Frontal cortex (tissue), 4 donors: ENCODE measurements at places on chromosomes 7 and 10.

- DNase-seq, result no peak
Measured at GRCh38 chr10:5719546-5719945, 34.9 kb downstream of the TASOR2 start.

DNA sequence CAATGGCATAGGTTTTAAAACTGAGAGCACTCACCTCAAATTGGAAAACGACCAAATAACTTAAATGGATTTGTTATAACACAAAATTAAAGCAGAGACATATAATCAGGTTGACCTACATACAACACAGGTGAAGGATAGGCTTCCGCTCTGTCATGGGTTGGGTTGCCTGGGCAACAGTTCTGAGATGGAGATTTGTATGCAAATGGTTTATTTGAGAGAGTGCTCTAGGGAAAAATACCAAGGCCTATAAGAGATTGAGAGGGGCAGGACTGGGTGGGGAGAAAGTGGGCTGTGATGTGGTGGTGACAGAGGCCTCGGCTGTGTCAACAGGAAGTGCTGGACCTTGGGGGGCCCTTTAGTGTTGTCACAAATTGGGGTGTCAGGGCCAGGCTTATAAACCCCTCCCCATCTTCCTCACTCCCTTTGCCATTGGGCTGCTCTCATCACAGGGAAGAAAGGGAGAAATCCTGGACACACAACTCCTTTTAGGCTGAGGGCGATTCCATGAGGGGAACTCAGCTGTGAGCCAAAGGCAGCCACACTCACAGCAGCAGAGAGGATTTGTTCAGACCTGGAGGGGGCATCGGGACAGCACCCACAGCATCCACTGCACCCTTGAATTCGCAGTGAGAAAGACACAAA, 105.4 kb upstream of the LYZL1 start:
- no peak for DNase-seq

- DNase-seq, result no peak
Measured at GRCh38 chr7:74097937-74098614, 14.5 kb downstream of the LIMK1 start.

GRCh38 chr7:137547485-137547884, 204.0 kb upstream of the PTN start:
- no peak for DNase-seq

GRCh38 chr10:46046261-46046660, at the start of gene MSMB:
TSS of gene MSMB (minus strand) at chr10:46046269. CDS start at chr10:46046237, 32 bp downstream.
- no peak for DNase-seq

- no peak for DNase-seq
Measured at GRCh38 chr7:87480386-87480785, 4.9 kb upstream of the ABCB4 start.

DNA sequence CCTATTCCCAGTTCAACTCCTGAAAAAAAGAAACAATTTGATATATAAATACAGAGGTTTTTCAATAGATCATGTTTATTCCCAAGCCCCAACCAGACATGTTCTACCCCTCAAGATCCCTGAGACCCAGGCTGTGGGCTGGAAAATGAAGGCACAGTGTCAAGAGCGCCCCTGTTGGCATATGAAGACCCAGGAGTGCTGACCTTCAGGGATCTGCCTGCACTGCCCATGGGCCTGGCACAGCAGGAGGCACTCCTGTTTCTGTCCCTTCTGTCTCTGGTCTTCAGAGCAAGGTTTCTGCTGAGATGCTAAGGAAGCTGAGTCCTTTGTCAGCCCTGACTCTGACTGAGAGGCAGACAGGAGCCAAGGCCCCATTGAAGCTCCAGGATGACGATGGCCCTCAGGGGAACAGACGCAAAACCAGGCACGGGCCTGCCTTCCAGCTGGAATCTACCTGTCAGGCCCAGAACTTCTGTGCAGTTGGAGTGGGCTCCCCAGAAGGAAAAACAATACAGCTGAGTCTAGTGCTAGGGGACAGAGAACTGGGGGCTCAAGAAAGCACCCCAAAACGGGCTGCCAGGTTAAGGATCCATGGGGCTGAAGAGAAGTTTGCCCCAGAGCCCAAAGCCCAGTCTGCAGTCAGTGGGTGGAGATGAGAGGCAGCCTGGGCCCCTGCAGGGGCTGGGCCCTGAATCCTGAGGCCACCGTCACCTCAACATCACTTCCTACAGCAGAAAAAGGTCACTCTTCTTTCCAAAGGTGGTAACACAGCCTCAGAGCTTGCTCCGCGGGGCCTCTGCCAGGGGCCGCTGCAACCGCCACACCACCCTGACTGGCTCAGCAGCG, 6.7 kb upstream of the AIFM2 start:
- DNase-seq, result no peak

- no peak for DNase-seq
Measured at GRCh38 chr7:159023746-159024145, 120.9 kb downstream of the VIPR2 start.

GRCh38 chr7:44713141-44713540, 35.5 kb upstream of the ZMIZ2 start:
- DNase-seq, result no peak

GRCh38 chr10:73858750-73859427, 15.5 kb downstream of the CAMK2G start:
- no peak for DNase-seq

- DNase-seq, result no peak
Measured at GRCh38 chr10:137606-138005, 2.4 kb downstream of the ZMYND11 start.

DNA sequence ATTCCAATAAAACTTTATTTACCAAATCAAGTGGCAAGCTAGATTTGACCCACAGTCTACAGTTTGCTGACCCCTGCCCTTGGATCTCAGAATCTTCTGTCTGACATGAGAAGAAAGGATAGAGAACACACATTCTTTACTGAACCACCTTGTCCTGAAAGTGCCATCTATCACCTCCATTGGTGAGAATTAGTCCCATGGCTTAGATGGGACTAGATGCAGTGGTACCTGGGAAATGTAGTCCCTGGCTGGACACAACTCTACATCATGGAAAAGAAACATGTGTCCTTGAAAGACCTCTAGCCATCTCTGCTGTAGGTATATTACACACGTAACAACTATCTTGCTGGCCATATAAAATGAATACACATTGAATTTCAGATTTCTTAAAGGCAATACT, 336.2 kb downstream of the LHFPL3 start:
- no peak for DNase-seq

- DNase-seq, result no peak
Measured at GRCh38 chr10:116947841-116948529, 57.0 kb downstream of the SHTN1 start.

DNA sequence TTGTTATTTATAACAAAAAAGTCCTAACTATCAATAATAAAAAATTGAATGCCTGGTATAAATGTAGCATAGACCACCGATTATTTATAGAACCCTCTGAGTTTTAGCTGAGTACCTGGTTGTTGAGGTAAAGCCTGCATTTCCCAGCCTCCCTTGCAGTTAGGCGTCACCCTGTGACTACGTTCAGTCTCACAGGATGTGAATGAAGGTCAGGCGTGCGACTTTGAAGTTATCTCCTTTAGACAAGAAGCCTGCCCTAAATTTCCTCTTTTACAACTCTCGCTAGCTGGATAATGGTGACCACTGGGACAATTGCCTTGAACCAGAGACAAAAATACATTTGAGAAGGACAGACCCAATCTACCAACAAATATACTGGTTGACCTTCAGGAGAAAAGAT, 67.5 kb upstream of the TES start:
- DNase-seq, result no peak

GRCh38 chr10:62460393-62460792, 86.2 kb downstream of the ZNF365 start:
- no peak for DNase-seq

DNA sequence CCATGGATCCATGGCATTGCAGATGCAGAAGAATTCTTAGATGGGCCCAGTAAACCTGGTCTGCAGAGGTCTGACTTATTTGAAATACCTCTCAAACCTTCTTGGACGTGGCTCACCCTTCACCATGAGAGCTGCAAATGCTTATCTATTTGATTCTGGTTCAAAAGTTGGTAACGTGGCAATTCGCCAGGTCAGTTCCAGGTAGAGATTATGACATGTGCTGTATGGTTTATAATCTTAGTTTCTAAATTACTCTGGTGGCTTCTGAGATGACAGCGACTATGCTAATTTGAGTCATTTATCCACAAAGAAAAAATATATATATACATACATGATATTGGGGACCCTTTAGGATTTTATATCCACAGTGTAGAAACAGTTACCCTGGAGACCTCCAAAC, 68.8 kb downstream of the NRP1 start:
- DNase-seq, result no peak

GRCh38 chr10:114653926-114654325, 4.1 kb downstream of the ABLIM1 start:
- no peak for DNase-seq

- no peak for DNase-seq
Measured at GRCh38 chr10:22557321-22557720, 157.1 kb downstream of the PIP4K2A start.

- DNase-seq, result no peak
Measured at GRCh38 chr7:112238852-112239610, 32.5 kb downstream of the ZNF277 start.

DNA sequence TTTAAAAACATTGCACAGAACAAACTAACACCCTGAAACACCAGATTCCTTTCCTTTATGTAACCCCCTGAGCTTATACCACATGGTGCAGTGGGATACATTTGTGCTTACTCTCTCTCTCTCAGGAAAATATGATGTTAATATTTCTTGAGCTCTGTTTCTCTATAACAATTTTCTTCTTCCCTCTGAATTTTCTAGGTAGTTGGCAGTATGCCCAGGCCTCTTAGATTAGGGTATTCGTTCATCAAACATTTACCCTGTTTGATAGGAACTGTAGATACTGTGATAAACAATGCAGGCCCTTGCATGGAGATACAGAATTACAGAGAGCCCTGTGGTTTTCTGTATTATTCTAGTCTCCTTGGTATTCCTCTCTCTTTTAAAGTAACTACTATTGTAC, 567.8 kb downstream of the IPMK start:
- no peak for DNase-seq

GRCh38 chr7:90879924-90880323, 283.8 kb downstream of the CDK14 start:
- no peak for DNase-seq

DNA sequence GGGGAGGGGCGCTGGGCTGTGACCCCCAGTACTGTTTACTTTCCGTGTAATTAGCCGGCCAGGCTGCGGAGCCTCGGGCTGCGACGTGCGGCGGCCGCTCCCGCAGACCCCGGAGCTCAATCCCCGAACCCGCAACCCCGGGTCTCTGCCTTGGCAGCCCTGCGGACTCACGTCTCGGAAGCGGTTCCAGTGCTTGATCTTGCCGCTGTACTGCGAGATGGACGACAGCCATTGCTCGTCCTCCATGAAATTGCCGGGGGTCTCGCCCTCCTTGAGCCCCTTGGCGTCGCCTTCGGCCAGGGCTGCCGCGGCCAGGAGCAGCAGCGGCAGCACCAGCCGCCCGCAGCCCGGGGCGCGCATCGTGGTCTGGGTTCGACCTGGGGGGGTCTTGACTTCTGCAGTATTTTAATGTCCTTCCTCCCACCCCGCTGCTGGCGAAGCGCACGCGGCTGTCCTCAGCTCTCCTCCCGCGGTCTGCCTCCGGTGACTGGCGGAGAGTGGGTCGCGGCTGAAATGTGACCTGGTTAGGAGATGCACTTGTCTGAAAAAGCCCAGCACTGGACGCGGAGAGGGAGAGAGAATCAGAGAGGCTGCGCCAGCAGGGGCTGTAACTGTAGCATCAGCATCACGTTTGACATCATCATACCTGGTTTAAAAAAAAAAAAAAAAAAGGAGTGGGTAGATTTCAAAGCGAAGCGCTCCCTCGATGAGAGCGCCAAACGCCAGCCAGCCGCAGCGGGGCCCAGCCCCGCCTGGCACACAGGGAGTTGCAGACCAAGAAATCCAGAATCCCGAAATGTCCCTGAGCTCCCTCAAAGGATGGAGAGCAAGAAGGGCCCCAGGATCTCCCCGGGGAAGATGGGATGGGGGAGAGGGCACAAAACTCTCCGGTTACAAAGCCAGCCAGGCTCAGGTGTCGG, at the start of gene SPOCK2:
Gene SPOCK2, minus strand, starts transcription at position 583 of the 920 bp plus-strand sequence. Its CDS starts 223 bp downstream, at position 360.
- peak; percentile 72 for DNase-seq

- DNase-seq, result no peak
Measured at GRCh38 chr7:145875267-145875666, 241.3 kb upstream of the CNTNAP2 start.

DNA sequence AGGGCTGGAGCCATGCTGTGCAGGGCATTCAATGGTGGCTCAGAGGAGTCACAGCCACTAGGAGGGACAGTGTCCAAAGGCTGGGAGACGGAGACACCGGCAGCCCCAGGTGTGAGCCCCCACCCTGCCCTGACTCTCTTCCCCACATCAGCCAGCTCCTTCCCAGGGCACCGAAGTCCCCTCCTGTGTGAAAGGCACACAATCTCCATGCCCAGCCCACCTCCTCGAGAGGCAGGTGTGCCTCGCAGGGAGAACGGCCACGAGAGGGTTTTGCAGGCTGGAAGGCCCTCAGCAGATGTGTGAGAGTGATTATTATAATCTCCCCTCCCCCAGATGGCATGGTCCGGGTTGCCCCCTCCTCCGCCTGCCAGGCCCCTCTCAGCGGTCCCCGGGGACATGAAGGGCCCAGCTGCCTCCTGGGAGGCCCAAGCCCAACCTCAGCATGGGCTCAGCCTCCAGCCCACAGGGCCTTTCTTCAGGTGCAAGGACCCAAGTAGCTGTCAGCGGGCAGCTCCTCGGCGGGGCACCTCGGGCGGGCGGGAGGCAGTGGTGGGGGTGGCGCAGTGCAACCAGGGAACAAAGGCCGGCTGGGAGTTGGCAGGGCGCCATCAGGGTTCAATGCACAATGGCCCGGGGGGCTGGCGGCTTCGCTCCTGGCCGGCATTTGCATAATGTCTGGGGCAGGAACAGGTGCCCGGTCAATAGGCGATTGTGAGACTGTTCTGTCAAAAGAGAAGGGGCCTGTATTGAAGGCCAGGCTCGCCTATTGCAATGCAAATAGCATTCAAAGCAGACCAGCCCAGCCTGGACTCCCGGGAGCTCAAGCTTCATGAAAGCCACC, 155.3 kb upstream of the ZMIZ1 start:
- DNase-seq, result peak; percentile 79

DNA sequence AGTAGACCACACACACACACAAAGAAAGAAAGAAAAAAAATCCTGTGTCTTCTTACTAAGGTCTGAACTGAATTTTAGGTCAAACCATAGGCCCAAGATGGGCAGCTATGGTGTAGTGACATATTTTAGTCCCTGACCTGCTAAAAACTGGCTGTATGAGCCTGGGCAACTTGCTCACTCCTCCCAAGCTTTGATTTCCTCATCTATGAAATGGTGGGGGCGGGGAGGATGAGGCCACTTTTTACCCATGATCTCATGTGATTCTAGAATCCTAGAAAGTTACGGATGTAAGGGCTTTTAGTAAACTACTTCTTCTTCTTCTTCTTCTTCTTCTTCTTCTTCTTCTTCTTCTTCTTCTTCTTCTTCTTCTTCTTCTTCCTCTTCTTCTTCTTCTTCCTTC, 6.1 kb upstream of the CCL24 start:
- DNase-seq, result no peak

GRCh38 chr10:104416851-104417250, 63.2 kb downstream of the CFAP58 start:
- no peak for DNase-seq

GRCh38 chr7:112759905-112760304, 30.3 kb downstream of the TMEM168 start:
- DNase-seq, result no peak

GRCh38 chr10:81847675-81848074, 27.3 kb upstream of the NRG3 start:
- DNase-seq, result no peak

GRCh38 chr10:91540733-91541132, 92.1 kb downstream of the PPP1R3C start:
- no peak for DNase-seq
